ENCODE measurements at places on chromosomes 6 and 20.
A peak's percentile ranks its signal among the peaks of the same experiment; 100 is the strongest.

- DNase-seq: no peak
These were observed 38.1 kb downstream of the ECT2L start for GRCh38 chr6:138833816-138834539.

GRCh38 chr6:53624502-53624901 is 41.1 kb downstream of the KLHL31 start:
- DNase-seq: no peak

- DNase-seq: no peak
These were observed 14.0 kb upstream of the KCNK15 start for GRCh38 chr20:44731657-44732056.

DNA sequence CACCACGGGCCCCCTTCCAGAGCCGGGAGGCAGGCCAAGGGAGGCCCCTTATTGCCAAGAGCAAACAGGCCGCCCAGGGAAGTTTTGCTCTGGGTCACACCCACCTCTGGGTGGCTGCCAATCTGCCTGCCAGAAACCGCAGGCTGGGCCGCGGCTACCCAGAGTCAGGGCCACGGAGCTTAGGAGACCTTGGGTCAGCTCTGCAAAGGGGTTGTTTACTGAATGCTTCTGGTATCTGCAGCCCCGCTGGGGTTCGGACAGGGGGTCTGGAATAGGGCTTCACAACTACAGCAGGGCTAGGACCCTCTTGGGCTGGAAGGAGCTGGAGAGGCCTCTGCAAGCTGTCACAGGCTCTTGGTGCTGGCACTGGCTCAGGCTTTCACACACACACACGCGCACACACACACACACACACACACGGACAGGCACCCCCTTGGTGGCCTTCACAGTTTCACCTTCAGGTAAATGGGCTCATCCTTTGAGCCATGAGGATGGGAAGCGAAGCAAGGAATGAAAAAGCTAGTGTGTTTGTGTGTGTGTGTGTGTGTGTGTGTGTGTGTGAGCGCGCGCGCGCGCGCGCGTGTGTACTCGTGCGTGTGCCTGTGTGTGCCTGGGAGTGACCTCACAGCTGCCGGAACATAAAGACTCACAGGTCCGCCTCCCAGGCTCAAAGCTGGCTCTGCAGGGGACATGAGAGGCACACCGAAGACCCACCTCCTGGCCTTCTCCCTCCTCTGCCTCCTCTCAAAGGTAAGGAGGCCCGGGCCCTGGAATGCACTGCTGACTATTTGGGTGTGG is at the start of gene CCN5:
Gene CCN5, plus strand, starts transcription at position 669 of the 798 bp plus-strand sequence. Its CDS starts 22 bp downstream, at position 691.
- no peak for DNase-seq

GRCh38 chr6:125245523-125246264 is 56.1 kb downstream of the HDDC2 start:
- DNase-seq: no peak

DNA sequence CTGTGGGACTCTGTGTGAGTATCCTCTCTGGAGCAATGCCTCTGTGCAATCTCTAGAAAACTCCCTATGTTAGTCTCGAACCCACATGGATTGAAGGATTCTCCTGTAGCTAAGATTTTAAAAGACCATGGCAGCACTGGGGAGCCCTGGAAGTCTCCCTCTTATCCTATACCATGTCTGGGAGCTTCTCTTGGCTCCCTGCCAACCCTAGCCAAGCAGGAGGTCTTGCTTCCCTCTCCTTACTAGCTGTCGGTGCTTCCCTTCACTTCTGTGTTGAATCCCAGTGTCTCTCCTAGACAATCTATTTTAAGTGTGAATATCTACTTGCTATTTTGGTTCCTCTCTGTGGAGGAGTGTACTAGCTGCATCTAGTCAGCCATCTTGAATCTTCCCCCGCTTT is 118.8 kb upstream of the NRN1 start:
- DNase-seq: no peak

DNA sequence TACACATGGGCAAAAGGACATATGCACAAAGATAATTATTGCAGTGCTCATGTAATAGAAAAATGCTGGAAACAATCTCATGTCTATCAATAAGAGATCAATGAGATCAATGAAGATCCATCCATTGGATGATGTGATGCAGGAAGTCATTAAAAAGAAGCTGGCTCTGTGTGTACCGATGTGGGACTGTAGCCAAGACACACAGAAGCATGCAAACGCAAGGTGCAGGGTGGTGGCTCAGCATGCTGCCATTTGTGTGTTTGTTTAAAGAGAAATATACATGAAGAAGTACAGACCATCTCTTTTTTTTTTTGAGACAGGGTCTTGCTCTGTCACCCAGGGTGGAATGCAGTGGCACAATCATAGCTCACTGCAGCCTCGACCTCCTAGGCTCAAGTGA is 33.1 kb upstream of the KCNB1 start:
- no peak for DNase-seq

GRCh38 chr6:36738108-36738507 is 40.5 kb downstream of the RAB44 start:
- DNase-seq: no peak

- no peak for DNase-seq
These were observed 87.1 kb downstream of the CDC5L start for GRCh38 chr6:44474643-44475042.

- no peak for DNase-seq
These were observed 131.3 kb upstream of the MTHFD1L start for GRCh38 chr6:150734235-150734634.

GRCh38 chr6:7546020-7546369 is 4.5 kb downstream of the DSP start:
- no peak for DNase-seq

- DNase-seq: no peak
These were observed 99.5 kb upstream of the BHLHE23 start for GRCh38 chr20:63106108-63106764.

GRCh38 chr6:118320652-118321051 is 227.4 kb upstream of the PLN start:
- no peak for DNase-seq

DNA sequence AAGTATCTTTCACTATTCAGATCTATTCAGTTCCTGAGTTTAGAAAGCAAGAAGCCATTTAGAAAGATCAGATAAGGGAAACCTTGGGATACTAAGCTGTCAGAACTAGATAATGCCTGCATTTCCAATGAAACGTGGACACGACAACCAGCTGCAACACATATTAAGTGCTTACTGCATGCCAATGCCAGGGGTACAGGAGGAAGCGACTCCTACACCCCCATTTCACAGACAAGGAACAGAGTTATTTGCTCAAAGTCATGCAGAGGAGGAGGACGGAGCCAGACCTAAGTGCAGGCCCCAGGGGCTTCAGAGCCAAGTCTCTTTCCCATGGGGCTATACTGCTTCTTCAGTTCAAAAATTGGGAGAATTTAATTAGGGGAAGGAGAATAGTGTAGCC is 62.4 kb downstream of the PREX1 start:
- no peak for DNase-seq

GRCh38 chr20:58568126-58568482 is 52.9 kb upstream of the APCDD1L start:
- DNase-seq: no peak

DNA sequence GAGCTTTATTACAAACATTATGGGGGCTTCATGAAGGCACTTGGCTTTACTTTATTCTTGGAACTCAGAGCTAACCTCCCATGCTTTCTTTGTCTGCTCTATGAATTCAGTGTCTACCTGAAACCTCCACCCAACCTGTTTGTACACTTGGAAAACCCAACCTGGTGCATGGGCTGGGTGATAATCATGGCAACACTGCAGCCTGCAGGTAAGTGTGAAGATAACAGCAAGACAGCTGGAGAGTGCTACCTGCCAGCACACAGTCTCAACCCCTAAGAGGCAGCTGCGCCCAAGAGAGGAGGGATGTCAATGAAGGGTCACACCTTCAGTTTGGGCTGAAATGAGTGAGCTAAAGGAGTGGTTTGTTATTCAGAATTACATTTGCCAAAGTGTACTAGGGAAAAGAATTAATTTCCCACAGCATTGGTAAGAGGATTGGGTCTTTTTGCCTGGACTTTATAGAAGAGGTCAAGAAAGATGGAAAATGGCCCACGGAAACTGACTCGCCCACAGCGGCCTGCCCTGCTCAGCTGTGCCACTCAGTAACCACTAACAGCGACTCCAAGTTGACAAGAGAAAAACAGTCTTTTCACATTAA is 24.4 kb downstream of the FOXQ1 start:
- DNase-seq: no peak

DNA sequence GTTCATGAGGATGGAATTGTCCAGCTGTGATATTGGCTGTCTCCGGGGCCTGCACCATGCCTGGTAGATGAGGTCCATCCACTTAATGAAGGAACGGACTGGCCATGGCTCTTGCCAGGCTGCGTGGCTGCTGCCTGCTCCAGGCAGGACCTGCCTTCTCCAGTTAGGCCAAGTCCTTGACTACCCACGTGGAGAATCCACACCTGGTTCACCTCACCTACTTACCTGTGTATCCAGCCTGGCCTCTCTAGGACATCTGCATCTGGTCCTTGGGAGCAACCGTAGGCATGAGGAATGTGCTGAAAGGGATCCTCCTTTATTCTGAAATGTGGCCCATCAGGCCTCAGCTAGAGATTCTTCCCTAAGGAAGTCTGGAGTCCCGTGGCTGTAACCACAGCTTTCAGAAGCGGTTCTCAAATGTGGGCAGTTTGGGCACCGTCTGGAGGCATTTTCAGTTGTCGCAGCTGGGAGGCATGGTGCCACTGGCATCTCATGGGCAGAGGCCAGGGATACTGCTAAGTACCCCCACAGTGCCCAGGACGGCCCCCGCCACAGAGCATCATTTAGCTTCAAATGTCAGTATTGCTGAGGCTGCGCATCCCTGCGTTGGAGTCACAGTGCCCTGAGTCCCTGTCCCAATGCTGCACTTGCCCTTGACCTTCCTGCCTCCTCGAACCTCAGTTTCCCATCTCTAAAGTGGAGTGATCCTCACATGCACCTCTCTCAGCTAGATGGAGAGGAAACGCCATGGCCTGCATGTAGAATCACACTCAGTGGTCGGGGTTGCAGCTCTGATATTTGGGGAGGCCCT is 67.5 kb downstream of the PHACTR3 start:
- DNase-seq: no peak

DNA sequence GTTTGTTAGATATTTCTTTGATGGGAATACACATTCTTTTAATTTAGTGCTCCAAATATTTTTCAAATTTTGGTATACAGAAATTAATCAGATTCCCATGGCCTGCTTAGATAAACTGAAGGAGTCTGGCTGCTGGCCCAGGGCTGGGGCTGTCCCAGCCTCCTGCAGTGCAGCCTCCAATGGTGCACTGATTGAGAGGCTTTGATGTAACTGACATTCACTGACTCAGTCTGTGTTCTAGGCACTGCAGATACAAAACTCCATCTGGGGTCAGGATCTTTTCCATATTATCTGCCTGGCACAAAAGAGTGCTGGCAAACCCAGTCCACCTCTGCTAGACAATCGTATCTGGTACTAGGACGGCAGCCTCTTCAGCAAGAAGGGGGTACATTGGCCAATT is 64.8 kb downstream of the GRIK2 start:
- no peak for DNase-seq

GRCh38 chr6:45586216-45587171 is 208.8 kb upstream of the SUPT3H start:
- peak; percentile 82 for DNase-seq

- no peak for DNase-seq
These were observed 425.2 kb downstream of the CD83 start for GRCh38 chr6:14542670-14543366.

DNA sequence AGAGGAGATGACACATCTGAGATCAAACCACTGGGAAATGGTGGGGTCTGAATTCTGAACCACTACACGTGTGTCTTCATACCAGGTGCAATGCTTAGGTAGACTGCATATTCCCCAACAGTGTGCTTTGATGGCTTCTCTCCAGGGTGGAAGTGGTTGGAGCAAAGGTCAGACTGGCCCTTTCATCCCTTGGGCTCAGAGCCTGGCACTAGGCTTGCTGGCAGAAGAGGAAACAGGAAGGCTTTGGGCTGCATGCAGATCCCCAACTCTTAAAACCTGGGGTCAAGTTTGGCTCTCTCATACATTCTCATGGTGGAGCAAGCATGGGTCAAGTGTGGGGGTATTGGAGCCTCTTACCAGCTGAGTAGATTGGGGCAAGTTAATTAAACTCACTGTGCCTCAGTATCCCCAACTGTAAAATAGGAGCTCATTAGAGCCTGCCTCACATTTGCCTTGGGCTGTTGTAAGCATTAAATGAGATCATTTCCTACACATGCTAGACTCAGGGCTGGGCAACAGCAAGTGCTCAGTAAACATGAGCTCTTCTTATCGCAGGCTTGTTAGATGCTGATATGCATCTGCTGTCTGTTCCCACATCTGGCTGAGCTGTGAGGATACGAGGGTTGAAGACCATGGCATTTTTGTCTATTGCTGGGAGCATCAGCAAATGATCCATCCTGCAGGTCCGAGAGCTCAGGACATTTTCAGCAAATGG is 51.6 kb upstream of the FAM83D start:
- peak; percentile 54 for DNase-seq

DNA sequence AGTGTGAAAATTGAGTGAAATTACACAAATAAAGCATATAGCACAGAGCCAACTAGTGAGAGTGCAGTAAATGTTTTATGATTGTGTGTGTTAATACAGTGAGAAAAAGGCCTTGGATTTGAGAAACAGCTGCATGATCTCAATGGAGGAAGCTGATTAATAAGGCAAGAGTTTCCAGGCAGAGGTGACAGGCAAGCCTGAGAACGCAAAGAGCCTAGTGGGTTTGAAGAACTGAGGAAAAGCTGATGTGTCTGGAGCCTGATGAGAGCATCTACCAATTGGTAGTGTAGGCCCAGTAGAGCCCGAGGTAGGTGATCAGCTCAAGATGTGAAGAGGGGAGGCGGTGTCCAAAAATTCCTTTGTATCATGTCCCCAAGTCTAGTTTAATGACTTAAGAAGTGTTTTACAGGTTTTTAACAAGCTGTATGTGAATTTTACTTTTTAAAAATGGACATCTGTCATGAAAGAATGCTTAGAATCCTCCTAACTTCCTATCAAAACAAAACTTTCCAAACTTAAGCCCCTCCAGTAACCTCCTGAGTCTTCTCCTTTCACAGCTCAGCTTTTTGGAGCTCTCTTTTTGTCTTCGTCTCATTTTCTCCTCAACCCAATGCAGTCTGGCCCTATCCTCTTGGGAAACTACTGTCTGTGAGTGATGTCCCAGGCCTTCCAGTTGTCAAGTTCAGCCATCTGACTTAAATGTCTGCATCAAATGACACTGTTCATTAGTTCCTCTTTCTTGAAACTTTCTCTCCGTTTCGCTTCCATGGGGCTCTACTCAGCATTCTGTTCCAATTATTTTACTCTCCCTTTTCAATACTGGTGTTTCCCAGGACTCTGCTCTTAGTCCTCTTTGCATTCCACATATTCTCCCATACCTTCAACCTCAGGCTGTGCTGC is 1.2 kb downstream of the CDC40 start:
- DNase-seq: no peak

- no peak for DNase-seq
These were observed 78.0 kb upstream of the LYRM2 start for GRCh38 chr6:89716532-89716931.

DNA sequence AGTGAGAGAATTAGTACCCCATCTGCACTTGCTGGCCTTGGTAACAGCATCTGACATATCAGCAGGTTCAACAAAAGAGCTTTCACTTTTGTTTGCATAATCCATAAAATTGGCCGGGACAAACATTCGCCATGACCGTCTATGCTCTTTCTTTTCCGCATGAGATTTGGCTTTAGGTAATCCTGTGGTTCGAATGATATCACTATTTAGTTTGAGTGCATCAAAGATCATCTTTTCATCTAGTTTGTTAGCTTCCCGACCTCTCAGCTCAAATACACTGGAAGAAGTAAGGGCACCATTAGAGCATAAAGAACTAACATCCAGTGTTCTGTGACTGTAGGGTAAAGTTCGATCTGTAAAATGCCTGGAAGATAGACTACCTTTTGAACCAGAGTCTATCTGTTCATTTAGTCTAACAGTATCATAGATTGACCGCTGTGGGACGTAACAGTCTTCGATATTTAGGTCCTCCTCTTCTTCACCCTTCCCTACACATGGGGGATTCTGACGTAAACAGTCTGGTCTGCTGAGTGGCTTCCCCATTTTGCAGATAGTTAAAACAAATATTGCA is 101.6 kb downstream of the DST start:
- no peak for DNase-seq

Data from CD8-positive, alpha-beta T cell (primary cell).